ENCODE measurements at places on chromosomes 4 and X.

DNA sequence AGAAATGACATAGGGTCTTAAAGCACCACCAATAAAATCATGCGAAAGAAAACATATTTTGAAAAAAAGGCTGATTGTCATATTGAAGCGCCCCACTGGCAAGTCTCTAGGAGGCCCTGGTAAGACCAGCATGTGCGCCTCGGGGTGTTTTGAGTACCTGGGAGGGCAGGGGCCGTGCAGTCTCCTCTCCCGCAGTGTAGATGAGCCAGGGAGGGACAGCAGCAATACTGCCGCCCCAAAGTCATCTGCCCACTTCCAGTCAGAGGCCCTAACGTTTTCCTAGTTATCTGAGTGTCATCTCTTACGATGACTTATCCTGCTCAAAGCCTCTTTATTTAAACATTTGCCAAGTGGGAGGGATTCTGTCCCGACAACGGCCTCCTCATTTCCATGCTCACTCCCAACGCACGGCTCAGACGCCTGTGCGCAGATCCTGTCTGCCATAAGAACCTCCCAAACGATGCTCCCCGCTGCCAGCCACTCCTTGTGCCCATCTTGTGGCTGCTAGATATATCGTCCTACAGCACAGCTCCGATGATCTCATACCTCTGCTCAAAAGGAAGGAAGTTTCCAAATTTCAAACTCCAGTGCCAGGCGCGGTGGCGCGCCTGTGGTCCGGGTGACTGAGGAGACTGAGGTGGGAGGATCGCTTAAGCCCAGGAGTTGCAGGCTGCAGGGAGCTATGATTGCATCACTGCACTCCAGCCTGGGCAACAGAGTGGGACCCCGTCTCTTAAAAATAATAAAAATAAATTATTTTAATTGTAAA is 17.2 kb upstream of the SCRG1 start:
- DNase-seq, result no peak

GRCh38 chr4:120918788-120919187 is 3.7 kb downstream of the PRDM5 start:
- DNase-seq, result no peak

DNA sequence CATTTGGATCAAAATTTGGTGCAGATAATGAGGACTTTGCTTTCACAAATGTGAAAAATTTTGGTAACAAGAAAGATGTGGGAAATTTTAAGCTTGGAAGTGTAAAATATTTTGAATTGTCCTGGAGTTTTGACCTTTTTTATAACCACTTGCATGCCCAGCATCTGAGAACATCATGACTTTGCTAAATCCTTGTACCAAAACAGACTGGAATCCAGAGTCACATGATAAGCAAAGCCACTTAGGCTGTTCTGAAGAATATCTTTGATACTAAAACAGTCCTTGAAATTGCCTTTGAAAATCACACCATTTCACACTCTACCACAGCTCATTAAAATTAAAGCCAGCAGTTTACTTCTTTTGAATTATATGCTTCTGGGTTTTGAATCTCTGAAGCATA is 2.5 kb upstream of the PPM1K start:
- DNase-seq, result no peak

GRCh38 chrX:65706041-65706828 is 38.8 kb downstream of the MSN start:
- no peak for DNase-seq

DNA sequence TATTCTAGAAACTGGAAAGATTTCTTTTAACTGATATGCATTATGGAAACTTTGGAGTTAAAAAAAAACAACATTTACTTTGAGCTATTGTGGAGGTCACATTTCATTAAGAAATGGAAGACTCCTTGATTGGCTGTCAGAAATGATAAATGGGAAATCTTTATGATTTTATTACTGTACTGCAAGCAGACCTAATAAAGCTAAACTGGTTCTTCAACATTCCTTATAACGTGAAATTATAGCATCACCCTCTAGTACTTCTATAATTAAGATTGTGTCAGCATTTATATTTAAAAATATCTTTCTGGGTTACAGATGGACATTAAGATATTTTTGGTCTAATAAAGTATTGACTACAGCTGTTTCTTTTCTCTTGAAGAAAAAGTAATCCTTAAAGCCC is 213.8 kb upstream of the PACRGL start:
- DNase-seq, result no peak

GRCh38 chr4:26931966-26932365 is 71.3 kb downstream of the STIM2 start:
- DNase-seq, result no peak

- no peak for DNase-seq
Measured at GRCh38 chrX:3166670-3167455, 125.6 kb downstream of the ARSF start.

GRCh38 chr4:18109676-18110075 is 88.1 kb upstream of the LCORL start:
- DNase-seq, result no peak

DNA sequence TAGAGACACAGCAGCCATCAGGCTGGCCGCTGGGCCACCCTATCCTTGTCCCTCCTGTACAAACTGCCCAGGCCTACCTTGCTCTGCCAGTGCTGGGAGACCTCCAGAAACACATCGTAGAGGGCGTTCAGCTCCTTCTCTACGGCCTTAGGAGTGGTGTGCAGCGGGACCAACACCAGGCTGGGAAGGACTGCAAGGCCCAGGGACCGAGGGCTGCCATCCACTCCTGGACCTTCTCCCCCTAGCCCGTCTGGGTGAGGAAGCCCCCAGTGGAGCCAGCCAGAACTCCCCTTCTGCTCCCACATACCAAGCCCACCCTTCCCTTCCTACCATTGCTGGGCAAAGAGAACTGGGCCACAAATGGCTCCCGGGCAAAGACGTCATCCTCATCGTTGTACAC is 5.0 kb downstream of the RPL10 start:
- DNase-seq, result no peak

DNA sequence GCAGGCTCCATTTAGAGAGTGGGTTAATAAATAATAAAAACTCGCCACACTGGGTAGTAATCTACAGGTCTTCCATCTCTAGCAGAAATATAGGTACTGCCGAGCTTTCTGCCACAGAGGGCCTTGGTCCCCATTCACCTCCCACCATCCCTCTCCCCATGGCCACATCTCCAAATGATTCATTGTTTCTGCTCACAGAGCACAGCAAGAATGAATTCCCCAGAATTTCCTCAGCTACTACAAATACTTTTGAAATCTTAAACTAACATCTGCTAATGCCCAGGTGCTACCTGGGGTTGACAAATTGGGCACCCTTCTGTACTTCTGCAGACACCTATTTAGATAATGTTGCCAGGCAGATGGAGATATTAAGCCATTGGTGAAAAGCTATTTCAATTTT is 5.1 kb downstream of the PHEX start:
- no peak for DNase-seq

GRCh38 chr4:112840061-112840460 is 203.1 kb downstream of the LARP7 start:
- DNase-seq, result no peak

DNA sequence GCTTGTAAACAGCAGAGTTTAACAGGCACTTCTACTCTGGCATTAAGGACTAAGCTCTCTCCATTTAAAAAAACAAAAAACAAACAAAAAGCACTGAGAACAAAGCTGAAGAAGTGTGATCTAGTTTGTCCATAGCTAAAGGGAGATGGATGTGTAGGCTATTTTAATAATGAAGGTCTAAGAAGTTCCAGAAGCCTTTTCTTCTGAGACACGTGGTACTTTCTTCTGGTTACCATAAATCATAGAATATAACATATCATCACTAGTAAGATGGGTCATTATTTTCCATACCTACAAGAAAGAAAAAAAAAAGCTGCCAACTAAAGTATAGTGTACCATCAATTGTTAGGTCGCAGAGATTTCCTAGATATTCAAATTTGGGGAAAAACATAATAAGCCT is 722 bp upstream of the NBDY start:
- DNase-seq, result no peak

GRCh38 chr4:187059021-187059420 is 335.4 kb upstream of the FAT1 start:
- DNase-seq, result no peak

DNA sequence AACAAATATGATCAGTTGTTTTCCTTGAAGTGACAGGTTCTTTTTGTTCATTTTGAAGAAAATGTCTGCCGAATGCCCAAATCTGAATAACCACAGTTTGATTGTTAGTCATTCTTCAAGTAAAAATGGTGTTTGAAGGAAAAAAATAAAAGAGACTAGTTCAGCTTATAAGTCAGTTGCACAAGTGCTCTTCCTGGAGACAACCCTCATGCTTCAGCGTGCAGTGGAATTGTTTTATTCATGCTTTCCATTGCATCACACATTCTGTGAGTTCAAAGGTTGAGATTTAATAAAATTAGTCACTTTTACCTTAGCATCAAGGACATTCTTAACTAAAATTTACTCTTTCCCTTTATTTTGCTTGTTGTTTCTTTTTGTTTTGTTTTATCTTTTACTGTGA is 404.9 kb downstream of the ZNF674 start:
- DNase-seq, result no peak

GRCh38 chr4:183758061-183758757 is 99.1 kb downstream of the TRAPPC11 start:
- DNase-seq, result no peak

GRCh38 chr4:83205760-83206159 is 78.8 kb downstream of the COQ2 start:
- DNase-seq, result no peak

DNA sequence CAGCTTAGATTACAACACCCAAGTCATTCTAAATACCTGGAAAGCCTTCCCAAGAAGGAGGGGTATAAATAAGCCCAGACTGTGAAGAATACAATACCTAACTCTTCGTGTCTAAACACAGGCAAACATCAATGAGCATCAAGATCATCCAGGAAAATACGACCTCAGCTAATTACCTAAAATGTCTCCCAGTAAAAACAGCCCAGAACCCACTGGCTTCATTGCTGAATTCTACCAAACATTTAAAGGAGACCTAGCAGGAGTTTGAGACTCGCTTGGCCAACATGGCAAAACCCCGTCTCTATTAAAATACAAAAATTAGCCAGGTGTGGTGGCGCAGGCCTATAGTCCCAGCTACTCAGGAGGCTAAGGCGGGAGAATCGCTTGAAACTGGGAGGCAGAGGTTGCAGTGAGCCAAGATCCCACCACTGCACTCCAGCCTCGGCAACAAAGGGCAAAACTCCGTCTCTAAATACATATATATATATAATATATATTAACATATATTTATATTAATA is 19.1 kb upstream of the HSFX4 start:
- DNase-seq, result no peak

DNA sequence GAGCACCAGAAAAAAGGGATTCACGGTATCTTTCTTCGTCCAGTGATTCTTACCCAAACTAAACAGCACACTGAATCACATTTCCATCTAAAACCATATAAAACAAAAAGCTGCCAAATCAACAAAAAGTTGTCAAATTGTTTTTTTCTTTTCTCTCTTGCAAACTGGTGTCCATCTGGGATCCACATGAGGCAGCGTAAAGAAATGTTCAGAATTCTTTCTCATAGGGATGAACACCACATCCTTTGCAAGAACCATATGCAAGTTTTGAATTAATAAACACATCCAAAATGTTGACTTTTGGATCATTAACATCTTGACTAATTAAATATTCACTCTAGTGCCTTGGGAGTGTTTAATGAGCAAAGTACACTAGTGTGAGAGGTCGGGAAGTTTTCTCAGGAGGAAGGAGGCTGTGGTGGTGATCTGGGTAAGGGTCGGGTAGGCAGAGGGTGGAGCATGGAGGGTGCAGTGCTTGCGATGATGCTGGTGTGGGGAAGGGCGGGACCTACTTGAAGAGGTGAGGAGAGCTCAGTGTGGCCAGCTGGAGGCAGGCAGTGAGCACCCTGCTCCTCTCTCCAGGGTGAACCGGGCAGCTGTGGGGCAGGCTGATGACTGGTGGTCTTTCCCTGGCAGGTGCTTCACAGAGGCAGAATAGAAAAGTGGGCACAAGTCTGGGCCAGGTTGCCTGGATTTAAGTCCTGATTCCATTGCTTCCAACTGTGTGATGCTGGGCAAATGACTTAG is 72.8 kb downstream of the NSUN7 start:
- DNase-seq, result no peak

GRCh38 chr4:154254999-154255398 is 236.6 kb downstream of the DCHS2 start:
- DNase-seq, result no peak

- DNase-seq, result no peak
Measured at GRCh38 chrX:1449036-1449822, 3.5 kb downstream of the ASMTL start.

GRCh38 chr4:76830964-76831703 is 66.8 kb downstream of the SOWAHB start:
- no peak for DNase-seq

- DNase-seq, result no peak
Measured at GRCh38 chr4:173522951-173523395, 7.1 kb downstream of the HAND2 start.

DNA sequence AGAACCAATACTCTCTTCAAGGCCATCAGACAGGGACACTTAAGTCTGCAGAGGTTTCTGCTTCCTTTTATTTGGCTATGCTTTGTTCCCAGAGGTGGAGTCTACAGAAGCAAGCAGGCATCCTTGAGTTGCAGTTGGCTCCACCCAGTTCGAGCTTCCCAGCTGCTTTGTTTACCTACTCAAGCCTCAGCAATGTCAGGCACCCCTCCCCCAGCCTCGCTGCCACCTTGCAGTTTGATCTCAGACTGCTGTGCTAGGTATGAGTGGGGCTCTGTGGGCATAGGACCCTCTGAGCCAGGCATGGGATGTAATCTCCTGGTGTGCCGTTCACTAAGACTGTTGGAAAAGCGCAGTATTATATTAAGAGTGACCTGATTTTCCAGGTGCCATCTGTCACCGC is 12.6 kb upstream of the UGT2B15 start:
- DNase-seq, result no peak

GRCh38 chr4:83536362-83537272 is 709 bp downstream of the GPAT3 start:
- no peak for DNase-seq

DNA sequence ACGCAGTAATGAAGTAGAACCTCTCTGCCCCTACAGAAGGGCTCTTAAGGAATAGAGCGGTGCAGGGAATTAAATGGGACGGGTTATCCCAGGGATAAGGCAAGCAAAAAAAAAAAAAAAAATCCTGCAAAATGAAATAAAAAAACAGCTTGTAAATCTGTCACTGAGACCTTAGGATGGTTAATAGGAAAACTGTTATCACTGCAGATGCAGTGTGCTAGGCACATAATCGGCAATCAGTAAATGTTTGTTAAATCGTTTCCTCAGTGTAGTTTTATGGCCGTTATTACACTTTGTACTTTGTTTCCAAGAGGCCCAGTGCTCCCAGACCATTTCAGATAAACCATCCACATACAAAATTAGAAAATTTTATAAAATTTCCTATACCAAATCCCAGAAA is 1.0 kb downstream of the HNRNPH2 start:
- DNase-seq, result no peak

GRCh38 chrX:31392513-31392912 is 320.7 kb upstream of the FTHL17 start:
- DNase-seq, result no peak

- DNase-seq, result no peak
Measured at GRCh38 chrX:29044423-29045184, 457.4 kb downstream of the IL1RAPL1 start.

- DNase-seq, result no peak
Measured at GRCh38 chr4:28479666-28480065, 1619.0 kb downstream of the STIM2 start.

Measured in stimulated activated CD8-positive, alpha-beta memory T cell treated with anti-CD3 and anti-CD28 coated beads, Interleukin-4, amount 100 ng/mL, for 1 hour (primary cell).